ENCODE measurements at places on chromosomes 5 and 9.

- DNase-seq = no peak
Measured at GRCh38 chr5:109316634-109317033, 93.1 kb downstream of the PJA2 start.

DNA sequence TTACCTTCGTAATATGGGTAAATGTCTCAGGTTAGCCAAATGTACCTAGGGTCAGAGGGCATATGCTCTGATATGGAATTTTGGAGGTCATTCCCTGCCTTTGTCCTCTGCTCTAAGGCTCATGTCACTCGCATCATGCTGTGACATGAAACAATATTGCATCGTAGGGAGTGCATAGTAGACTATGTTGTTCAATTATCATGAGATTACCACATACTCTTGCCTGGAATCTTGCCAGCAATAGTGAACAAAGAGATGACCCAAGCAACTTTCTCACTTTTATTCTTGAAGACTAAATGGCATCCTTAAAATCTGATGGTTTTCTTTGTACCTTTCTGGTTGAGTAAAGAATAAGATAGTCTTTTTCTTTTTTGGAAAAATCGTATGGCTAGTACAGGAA is 27.6 kb downstream of the ZNF462 start:
- DNase-seq = no peak

GRCh38 chr9:116565986-116566385 is 121.1 kb upstream of the TRIM32 start:
- DNase-seq = no peak

DNA sequence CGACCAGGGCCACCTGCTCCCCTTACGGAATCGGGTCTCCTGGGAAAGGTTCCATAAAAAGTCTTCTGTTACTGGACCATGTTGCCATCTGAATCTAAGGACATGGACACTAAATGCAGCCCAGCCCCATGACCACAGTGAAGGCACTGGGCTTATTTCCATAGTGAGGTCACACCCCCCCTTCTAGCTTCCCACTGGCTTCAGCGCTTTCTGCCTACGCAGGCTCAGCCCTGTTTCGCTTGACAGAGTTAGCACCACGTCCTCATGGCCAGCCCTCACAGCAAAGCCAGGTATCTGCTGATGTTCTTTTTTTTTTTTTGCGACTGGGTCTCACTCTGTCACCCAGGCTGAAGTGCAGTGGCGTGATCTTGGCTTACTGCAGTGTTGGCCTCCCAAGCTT is 14.1 kb downstream of the UCK1 start:
- no peak for DNase-seq

DNA sequence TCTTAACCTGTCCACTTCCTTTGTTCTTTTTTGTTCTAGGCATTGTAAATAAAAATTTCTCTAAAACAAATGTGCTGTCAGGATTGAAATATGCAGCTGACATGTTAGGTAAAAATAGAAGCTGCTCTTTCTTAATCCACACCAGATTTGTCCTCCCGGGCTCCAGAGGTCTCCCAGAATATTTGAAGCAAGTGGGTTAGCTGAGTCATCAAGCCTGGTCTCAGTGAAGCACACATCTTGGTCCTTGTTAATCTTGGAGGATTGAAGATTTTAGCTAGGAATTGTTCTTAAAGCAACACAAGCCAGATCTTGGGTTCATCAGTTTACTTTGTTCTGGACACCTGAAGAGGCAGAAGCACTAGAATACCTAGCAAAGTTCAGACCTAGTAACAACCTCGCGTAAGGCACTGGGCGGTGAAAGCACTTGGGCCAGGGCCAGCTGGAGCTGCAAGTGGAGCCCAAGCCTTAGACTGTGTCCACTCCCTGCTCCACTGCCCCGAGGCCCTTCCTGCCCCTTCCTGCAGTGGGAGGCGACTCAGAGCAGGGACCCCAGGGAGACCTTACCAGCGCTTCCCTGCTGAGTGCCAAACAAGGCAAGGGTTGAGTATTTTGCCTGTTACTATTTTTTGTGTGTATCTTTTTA is 36.5 kb downstream of the HABP4 start:
- DNase-seq = no peak

GRCh38 chr5:99315413-99316183 is 386.8 kb upstream of the CHD1 start:
- no peak for DNase-seq

- no peak for DNase-seq
Measured at GRCh38 chr5:83564069-83564749, 92.7 kb downstream of the VCAN start.

DNA sequence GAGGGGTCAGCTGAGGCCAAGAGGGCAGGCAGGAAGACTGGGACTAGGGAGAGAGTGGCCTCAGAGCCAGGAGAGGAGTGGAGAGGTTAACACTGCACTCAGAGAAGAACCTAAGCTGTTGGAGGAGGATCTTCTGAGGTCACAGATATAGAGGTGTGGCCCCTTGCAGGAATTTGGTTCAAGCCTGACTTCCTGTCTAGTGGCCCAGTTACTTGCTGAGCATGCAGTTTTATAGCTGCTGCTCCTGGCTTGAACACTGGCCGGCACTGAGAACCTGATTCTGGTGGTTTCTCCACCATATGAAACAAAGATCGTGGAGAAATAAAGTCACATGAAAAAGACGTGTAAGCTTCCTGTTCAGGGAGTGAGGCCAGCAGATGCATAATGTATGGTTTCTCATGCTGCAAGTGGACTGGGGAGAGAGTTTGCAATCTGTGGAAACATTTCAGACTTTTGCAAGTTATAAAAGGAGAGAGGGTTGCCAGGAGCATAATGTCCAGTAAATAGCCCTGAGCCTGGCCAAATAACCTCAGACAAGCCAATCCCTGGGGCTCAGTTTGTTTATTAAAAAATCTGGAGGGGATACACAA is 82.6 kb downstream of the GALNT10 start:
- DNase-seq = no peak

- no peak for DNase-seq
Measured at GRCh38 chr9:6439051-6439703, 26.2 kb downstream of the UHRF2 start.

GRCh38 chr5:95219411-95219810 is 65.5 kb downstream of the MCTP1 start:
- no peak for DNase-seq

GRCh38 chr9:4929917-4930316 is 55.2 kb upstream of the JAK2 start:
- DNase-seq = no peak

- no peak for DNase-seq
Measured at GRCh38 chr9:130432796-130433167, 12.0 kb upstream of the ASS1 start.

- no peak for DNase-seq
Measured at GRCh38 chr9:96413302-96414221, 4.6 kb downstream of the ZNF367 start.

DNA sequence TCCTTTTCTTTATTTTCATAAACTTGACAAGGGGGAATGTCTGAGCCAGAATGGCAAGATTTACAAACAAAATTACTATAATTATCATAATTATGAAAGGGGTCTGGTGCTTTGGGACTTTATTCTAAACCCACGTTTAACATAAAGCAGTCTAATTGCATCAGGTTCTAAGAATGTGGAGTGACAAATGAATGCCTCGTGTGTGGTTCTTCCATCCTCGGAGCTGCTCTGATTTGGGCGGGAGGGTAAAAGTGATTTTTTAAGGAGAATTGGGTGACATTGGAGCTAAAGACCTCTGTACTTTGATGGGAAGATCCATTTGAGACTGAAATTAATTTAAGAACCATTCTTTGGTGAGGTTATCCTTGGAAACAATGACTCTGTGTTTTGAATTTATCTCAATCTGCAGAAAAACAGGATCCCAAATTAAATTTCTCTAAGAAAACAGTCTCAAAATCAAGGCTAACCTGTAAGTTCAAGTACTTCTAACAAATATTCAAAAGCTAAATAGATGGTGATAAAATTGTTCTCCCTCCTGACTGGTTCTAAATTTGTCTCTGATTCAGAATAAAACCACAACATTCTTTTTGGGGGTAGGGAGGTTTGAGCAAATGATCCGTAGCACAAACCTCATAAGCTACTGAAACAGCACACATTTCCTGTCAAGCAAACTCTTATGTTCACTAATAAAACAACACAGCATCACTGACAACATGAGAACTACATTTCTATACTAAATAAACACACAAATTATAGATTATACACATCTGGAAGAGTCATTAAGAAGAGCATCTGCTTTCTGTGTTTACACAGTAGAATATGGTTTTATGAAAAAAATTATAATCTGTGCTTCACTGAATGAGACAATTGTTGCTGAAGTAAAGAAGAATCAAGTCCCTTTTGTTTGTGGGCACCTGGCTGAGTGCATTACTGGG is 85.5 kb downstream of the DCP2 start:
- DNase-seq = no peak

GRCh38 chr9:129708793-129709192 is 43.3 kb downstream of the PRRX2 start:
- no peak for DNase-seq

DNA sequence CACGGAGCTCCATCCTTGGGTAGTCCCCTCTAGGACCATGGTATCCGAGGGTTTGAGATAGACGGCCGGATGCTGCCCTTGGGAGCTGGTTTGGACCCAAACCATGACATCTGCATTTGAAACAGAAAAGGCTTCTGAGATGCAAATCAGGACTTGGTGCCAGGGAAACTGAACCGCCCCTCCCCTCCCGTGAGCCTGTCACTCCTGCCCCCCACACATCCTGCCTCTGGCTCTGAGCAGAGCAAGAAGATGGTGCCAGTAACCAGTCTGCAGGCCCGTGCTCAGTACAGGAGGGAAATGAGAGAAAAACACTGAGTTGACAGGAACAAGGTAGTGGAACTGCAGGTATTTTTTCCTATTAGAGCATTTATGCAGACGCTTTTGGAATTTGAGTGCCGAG is 18.6 kb downstream of the ARPC5L start:
- DNase-seq = no peak

- DNase-seq = no peak
Measured at GRCh38 chr5:128228521-128228920, 145.0 kb downstream of the SLC12A2 start.

GRCh38 chr9:90100014-90100413 is 495.2 kb downstream of the GADD45G start:
- no peak for DNase-seq

DNA sequence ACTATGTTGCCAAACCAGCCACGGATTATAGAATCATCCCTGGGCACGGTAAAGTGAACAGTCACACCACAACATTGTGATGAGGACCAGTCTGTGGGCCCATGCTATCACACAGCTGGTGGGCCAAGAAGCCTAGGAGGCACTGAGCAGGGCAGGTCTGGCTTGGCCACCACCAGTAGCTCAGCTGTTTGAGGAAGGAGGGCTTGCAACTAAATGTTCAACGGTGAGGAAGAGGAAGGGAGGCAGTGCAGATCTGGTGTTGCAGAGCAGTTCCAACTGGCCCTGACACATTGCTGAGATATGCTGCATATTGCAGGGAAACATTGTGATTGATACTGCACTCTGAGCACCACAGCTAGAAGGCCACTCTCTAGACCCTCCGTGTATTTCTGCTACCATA is 77.9 kb upstream of the ATG10 start:
- no peak for DNase-seq

DNA sequence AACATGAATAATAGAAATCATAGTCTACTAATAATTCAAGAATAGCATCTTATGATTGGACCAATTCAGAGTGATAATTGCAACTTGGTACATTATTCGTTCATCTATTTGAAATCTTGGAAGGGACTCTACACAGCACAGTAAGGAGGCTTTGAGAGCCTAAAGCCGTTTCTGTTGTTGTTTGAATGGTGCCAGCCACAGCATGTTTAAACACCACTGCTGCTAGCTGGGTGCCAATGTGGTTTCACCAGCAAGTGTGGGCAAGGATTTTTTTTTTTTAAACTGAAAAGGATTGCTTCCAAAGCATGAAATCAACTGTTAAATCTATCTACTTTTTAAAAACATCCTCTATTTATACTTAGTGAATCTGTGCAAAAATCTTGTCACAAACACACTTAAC is 253.9 kb upstream of the MAP3K1 start:
- no peak for DNase-seq

GRCh38 chr9:134747951-134748489 is 106.4 kb downstream of the COL5A1 start:
- DNase-seq = no peak

DNA sequence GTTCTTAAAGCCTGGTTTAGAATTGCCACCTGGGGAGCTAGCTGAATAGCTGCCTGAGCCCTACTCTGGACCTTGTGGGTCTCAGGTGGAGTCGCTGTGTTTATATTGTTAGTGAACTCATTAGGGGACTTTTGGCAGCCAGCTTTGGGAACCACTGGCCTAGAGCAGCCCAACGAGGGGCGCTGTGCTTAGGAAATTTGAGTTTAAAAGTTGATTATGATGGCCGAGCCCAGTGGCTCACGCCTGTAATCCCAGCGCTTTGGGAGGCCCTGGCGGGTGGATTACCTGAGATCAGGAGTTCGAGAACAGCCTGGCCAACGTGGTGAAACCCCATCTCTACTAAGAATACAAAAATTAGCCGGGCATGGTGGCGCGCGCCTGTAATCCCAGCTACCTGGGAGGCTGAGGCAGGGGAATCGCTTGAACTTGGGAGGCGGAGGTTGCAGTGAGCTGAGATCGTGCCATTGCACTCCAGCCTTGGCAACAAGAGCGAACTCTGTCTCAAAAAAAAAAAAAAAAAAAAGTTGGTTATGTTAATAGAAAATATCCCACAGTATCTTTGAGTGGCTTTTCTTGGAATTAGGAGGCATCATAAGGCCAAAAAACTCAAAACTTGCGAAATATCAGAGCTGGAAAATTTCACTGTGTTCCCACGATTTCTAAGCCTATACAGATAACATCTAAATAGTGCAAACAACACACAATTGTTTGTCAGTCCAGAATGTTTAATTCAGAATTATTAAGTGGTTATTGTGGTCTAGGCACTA is 809 bp downstream of the MCCC2 start:
- DNase-seq = no peak

DNA sequence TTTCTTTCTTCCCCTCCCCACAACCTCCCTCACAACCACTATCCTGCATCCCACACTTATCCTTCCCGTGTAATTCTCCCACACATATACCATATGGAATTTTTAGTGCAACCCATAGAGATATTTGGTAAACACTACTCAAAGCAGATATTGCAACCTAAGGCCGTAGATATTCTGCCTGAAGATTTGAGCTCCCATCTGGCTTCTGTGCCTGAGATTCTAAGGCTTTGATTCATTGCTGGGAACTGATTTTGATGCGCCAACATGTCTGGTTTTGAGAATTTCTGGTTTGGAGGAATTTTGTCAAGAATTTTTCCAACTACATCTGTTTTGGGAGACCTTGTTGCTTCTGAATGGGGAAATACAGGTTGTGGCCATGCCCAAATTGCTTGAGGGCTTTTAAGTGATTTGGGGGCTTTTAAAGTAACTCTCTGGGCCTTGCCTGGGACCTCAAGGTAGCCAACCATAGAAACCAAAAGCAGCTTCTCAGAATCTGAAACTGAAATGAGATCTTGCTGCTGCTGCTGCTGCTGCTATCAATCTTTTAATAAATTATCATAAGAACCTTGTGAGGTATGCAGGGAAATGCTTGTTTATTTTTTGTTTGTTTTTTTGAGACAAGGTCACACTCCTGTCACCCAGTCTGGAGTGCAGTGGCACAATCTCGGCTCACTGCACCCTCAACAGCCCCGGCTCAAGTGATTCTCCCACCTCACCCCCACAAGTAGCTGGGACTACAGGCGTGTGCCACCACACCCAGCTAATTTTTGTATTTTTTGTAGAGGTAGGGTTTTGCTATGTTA is 36.2 kb downstream of the PLAC8L1 start:
- DNase-seq = no peak

GRCh38 chr5:158246661-158247060 is 387.7 kb upstream of the CLINT1 start:
- no peak for DNase-seq

GRCh38 chr9:19527663-19528062 is 118.9 kb downstream of the ACER2 start:
- DNase-seq = no peak

- DNase-seq = no peak
Measured at GRCh38 chr5:57094753-57095683, 78.8 kb upstream of the GPBP1 start.

Measured in cortex of kidney (tissue), 1 donor.